Endothelial cell (in vitro differentiated cells): ENCODE measurements at places on chromosomes 2 and 18. TPM values are rescaled to one million over a fixed set of nuclear protein-coding genes. Genes with fewer than 3 reads are reported as not detected.

- DNase-seq, result no peak
These were observed 253.4 kb downstream of the CYP26B1 start for GRCh38 chr2:71894261-71894660.

Gene NGEF
- total RNA-seq, result 1.4 TPM

DNA sequence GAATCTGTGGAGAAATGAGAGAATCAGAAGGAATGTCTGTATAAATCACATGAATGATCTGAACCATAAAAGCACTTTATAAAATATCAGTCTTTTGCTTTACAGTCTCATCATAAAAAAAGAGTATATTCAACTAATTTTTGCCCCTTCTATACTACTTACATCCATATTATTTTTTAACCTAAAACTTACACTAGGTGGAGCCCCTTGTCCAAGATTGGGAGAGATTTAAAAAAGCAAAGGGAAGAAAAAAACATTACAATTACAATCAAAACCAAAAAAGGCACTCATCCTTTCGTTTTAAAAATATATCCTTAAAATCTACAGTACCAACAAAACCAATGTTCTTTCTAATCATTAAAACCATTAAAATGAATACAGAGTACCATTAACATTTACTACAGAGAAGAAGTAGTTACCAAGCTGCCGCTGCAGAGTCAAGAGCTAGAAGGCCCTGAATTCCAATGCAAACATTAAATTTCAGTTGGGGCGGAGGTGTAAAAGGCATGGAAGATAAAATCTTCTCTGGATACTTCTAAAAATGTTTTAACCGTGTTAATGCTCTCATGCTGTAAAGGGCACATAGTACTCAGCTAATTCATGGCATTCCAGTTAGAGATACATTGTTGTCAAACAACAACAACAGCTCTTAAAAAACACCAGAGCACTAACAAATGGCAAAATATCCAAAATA lies 56.7 kb upstream of the EPB41L3 start:
- DNase-seq, result no peak

DNA sequence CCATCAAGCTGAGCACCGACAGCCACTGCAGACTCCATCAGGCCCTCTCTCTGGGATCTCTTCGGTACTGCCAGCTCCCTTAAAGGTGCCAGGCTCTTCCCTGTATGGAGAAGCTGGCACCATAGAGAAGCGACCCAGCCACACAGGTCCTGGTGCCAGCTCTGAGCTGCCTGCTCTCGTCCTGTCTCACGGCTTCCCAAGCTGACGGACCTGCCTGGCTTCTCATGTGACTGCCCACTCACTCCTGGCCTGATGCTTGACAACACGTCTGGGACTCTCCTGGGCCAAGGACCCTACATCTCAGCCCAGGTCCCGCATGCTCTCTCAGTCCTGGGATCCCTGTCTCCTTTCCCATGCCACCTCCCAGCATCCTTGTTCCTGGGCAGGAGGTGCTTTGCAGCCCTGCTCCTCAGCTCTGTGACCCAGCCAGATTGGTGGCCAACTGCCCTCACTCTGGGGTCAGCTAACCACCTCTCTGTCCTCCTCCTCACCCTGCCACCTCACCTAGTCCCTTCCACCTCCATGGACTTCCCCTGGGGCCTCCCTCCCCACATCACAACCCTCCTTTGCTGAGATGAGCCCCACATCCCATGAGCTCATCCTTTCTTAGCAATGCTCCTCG lies 12.5 kb upstream of the ATOH8 start:
- no peak for DNase-seq

DNA sequence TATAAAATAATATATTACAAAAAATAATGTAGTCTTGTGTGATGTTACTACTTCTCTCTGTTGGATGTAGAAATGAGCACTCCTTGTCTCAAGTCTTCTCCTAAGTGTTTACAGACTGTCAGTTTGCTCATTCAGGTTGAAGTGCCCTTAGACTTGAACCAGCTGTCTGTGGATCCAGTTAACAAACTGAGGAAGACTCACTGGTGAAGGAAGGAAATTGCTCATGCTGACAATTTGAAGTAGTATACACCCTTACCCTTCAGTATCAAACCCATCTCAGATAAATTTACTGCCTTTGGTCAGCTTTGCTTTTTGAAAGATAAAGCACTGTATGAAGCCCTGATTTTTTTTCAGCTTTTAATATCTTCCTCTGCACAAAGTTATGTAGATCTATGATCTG lies 854.2 kb upstream of the ZEB2 start:
- DNase-seq, result no peak

Gene ATOH8
- 1.8 TPM for total RNA-seq

DNA sequence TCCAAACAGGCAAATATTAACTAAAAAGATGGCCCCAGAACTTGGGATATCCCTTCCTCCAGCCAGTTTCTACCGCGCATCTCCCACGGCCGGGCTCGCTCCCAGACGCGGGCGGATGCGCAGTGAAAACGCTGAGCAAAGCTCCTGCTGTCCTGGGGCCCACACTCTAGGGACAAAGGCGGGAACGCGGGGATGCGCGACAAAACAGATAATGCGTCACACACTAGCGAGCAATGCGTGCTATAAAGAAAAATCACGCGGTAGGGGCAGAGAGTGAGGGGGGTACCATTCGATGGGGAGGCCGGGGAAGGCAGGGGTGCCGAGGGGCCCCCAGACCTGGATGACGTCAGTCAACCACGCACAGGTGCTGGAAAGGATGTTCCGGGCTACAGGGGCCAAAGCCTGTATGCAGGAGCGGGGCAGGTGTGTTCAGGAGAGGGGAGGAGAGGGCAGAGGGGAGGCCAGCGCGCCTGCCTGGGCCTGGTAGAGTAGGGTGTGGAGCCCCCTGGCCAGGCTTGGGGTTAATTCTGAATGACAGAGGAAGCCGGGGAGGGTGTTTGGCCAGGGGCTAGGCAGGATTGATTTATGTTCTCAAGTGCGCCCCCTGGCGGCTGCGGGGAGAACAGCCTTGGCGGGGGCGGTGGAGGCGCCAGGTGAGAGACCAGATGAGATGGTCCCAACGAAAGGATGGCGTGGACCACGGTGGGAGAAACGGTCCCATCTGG lies 14.9 kb upstream of the ITM2C start:
- DNase-seq, result peak; percentile 83

Gene DES
- total RNA-seq, result 0.10 TPM

Gene KCNF1
- total RNA-seq, result 8.4 TPM

- no peak for DNase-seq
These were observed 2.9 kb upstream of the INHBB start for GRCh38 chr2:120343100-120343432.

Gene FBXO36
- total RNA-seq, result 3.6 TPM

- no peak for DNase-seq
These were observed 45.0 kb downstream of the QPCT start for GRCh38 chr2:37389395-37389794.

- no peak for DNase-seq
These were observed 234.0 kb downstream of the ZNF407 start for GRCh38 chr18:74831571-74832250.

GRCh38 chr2:152560873-152561595 lies 156.2 kb downstream of the PRPF40A start:
- DNase-seq, result no peak

Gene ADAM23
- total RNA-seq, result 12.0 TPM

GRCh38 chr2:63053889-63054602 lies 3.4 kb downstream of the OTX1 start:
- peak; percentile 65 for DNase-seq

DNA sequence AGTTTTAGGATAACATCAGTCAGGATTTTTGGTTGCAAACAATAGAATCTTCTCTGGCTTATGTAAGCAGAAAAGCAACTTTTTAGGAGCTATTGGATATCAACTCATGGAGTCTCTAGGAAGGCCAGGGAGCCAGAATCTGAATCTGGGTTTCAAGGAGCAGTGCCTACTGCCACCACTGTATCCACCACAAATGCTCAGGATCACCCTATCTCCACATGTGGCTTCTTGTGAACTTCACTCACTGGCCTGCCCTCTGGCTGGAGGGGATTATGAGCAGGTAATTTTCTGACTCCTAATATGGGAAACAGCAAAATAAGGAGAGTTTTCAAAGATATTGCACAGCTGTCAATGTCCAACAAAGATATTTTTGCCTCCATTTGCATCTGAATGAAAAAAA lies 142.9 kb downstream of the PKP4 start:
- DNase-seq, result no peak

DNA sequence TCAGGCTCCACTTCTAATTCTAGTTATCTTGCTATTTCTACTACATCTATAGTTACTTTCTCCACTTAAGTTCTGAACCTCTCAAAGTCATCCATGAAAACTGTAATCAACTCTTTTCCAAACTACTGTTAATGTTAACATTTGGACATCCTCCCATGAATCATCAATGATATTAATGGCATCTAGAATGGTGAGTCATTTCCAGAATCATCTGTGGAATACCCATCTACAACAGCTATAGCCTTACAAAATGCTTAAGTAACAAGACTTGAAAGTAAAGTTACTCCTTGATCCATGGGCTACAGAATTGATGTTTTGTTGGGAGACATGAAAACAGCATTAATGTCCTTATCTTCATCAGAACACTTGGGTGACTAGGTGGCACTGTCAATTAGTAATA lies 35.4 kb downstream of the BARD1 start:
- no peak for DNase-seq

Gene SCYGR4
- not detected for total RNA-seq

- no peak for DNase-seq
These were observed 46.9 kb upstream of the RPL31 start for GRCh38 chr2:100955226-100955625.

GRCh38 chr2:239865059-239865639 lies 160.0 kb downstream of the NDUFA10 start:
- no peak for DNase-seq

DNA sequence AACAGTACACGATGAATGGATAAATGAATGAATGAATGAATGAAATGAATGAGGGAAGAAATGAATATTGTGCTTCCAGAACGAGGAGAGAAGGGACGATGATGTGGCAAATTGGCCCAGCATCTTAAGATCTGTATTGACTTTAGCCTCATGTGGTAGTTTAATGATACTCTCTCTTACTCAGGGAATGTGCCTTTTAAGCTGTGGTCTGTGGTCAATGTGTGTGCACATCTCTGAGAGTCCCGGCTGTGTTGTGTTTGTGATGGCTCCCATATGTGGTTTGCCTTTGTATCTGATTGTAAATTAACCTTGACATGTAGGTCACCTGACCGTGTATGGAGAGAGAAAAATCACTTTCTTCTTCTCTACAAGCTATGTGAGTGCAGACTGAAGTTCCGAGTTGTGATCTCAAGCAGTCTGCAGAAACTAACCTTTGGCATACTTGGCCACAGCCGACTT lies 91.2 kb downstream of the NEDD4L start:
- no peak for DNase-seq

DNA sequence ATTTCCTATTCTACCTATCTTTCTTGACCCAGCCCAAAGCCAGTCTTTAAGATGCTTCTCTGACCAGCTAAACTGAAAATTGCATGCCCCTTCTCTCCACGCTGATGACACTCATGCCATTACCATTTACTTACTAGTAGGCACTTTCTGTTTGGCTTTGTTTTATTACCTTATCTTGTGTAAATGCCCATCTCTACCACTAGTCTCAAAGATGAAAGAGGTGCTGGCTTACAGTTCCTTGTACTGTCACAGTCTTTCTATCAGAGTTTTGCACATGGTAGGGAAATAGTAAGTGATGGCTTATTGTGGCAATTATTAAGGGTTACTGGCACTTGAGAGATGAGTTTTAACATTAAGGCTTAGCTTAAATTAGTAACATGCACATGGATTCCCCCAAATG lies 352.1 kb downstream of the RBM43 start:
- DNase-seq, result no peak

Gene LBX2
- not detected for total RNA-seq

- DNase-seq, result no peak
These were observed 35.6 kb upstream of the ASNSD1 start for GRCh38 chr2:189625636-189626035.

- no peak for DNase-seq
These were observed 62.0 kb upstream of the WDR75 start for GRCh38 chr2:189379287-189379630.

DNA sequence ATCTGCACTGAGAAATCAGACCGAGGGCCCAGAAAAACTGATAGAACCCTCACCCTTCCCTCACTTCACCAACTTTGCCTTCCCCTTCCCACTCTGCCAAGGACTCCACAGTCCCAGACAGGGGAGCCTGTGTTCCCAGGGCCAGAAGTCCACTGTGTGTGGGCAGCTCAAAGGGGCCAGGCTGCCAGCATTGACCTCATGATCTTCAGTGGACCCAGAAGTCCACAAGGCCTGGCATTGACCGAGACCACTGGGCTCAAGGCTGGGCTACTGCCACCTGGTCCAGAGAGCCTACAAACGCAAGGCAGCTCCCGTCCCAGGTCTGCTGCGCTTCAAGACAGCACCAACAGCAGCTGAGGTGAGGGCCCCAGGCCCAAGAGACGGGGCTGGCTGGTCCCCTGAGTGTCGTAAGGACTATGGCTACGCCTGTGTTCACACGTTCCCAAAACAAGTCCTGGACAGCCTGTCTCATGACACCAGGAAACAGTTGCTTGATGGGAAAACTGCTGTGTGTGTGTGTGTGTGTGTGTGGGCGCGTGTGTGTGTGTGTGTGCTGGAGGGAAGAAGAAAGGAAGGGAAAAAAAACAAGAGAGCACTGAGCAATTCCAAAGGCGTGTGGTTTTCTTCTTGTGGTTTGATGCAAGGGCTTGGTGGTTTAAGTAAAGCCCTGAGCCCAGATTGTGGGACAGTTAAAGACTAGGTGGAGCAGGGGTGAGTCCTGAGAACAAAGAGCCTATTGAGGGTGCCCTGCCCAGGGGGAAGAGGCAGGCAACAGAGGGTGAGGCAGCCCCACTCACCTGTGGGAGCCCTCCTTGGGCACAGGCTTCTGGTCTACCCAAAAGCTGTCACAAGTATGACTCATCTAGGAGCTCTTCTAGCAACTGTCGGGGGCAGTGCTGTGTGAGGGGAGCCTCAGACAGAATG lies 46.6 kb upstream of the ZBTB7C start:
- DNase-seq, result no peak

DNA sequence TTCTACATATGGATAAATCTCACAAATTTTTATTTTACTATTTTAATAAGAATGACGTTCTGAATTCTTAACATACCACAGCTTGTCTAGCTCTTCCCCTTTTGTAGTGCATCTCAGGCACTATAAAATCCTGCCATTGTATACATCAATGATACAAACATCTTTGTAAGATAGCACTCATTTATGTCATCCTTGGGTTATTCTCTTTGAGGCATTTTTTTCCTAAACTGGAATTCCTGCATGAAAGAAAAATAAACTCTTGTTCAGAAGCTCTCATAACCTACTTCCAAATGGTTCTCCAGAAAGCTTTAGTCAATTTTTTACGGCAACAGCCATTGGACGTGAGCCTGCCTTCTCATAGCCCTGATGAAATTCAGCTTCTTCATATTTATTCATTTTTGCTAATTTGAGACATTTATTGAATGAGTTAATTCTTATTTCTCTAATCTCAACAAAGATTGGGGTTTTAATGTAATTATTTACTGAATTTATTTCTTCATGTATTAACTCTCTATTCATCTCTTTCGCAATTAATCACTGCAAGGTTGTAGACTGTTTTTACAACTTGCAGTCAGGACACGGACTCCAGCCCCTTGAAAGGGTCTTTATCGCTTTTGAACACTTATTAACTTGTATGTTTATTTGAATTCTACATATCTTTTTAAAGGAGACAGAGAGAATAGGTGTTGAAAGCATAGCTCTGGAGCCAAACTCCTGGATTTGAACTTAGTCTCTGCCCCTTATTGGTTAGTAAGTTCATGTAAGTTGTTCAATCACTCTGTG lies 57.6 kb upstream of the PARD3B start:
- DNase-seq, result no peak

- no peak for DNase-seq
These were observed 94.9 kb downstream of the RNF152 start for GRCh38 chr18:61797696-61798590.
